Mucosa of gallbladder (tissue), 1 donor: ENCODE measurements at places on chromosomes 7 and 10. TPM values are rescaled to one million over a fixed set of nuclear protein-coding genes. Genes with fewer than 3 reads are reported as not detected.

GRCh38 chr10:48215486-48216203 is 58.9 kb downstream of the FRMPD2 start:
- DNase-seq = peak; percentile 19

- peak; percentile 85 for DNase-seq
Measured at GRCh38 chr10:110151467-110151866, 55.9 kb upstream of the MXI1 start.

DNA sequence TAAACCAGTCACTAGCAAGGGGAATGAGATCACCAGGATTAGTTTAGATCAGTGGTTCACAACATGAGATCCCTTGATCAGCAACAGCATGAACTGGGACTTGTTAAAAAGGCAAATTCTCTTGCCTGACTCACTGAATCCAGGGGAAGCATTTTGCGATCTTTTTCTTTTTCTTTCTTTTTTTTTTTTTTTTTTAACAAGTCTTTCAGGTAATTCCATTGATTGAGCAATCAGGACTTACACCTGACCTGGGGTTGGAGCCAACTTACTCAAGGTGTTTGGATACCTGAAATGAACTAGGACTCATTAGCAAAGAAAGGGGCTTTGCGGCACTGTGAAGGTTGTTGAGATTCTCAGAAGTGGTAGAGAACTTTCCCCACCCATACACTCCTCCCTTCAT is 47.1 kb upstream of the PRR15 start:
- DNase-seq = no peak

SCD gene
- total RNA-seq = 97.0 TPM

DNA sequence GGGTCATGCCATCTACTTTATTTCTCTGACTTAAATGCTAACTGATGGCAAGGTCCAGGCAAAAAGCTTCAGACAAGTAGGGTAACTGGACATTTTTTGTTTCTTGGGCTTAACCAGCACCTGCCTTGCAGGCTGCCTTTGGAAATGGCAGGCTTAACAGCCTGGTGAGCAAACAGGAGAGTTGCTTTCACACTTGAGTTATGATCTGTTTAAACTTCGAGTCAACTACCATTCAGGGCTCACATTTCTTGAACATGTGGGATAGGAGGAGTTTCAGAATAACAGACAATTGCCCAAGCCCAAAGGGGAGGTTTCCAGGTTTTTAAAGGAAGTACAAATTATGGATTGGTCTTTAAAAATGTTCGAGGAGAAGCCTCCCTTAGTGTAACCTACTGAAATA is 724.6 kb upstream of the SORCS1 start:
- DNase-seq = no peak

DNA sequence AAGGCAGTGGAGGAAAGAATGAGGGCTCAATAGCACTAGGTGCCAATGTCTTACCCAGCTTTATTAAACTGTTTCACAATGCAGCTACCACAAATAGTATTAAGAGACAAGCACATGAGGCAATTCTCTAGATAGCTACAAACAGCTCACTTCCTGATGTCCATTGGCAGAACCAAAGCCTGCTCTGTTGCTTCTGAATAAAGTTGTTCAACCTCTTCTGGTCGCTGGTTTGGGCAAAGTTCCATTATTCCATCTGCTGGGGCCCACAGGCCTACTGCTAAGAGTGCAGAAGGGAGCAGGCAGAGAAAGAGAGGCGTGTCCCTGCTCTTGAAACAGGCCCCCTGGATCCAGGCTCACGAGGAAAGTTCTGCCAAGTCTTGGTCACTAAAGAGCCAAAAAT is 173.9 kb downstream of the ZNF438 start:
- DNase-seq = peak; percentile 73

DNA sequence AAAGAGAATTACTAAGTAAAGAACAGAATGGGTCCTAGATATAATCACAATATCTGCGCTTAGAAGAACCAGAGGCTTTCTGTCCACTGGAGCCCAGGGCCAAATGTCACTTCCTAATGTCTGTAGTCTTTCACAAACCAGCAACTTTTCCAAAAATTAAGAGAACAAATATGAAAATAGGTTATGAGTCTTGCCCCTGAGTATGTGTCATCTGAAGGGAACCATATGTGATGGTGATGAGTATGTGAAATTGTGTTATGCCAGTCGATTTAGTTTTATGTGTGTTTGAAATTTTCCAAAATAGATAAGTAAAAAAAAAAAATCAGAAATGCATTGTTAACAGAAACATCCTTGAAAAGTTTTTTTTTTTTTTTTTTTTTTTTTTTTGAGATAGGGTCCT is 15.4 kb upstream of the HTR5A start:
- no peak for DNase-seq

DNA sequence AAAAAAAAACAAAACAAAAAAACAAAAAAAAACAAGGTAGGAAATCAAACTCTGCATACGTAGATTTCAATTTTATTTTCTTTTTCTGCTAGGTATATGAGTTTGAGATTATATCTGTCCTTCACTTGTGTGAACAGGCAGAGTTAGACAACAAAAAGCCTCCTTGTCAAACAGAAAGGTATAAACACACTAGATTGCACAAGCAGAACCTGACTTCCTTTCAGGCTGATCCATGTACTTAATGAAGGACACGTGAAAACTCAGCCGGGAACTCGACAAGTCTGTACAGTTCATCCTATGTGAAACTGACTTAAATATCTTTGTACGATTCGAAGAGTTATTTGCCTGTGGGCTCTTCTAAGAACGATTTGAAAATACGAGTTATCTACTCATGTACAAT is 254.1 kb downstream of the ARL4A start:
- no peak for DNase-seq
